Fibroblast of skin of abdomen (primary cell): ENCODE measurements at places on chromosomes 5 and 9.

DNA sequence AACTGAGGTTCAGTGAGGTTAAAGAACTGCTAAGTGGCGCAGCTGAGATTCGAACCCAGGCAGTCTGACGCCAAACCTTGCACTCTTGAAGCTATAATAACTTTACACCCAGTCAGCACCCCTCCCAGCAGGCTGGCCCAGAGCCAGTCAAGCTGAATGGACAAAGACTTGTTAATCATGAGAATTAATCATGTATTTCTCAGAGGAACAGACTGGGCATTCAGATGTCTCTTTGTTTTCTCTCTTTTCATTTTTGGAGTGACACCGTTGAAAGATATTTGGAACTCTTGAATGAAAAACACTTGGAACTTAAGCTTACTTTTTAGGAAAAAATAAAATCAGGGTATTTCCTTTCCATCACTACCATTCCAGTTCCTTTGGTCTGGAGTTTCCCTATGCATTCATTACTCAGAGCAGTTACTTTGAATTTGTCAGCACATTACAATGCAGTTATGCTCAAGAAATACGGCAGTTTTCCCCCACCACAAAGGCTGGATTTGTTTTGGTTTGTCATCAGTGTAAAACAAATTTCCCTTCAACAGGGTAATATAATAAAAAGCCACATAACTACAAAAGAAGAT is 22.6 kb upstream of the MAMDC2 start:
- peak; percentile 91 for DNase-seq

DNA sequence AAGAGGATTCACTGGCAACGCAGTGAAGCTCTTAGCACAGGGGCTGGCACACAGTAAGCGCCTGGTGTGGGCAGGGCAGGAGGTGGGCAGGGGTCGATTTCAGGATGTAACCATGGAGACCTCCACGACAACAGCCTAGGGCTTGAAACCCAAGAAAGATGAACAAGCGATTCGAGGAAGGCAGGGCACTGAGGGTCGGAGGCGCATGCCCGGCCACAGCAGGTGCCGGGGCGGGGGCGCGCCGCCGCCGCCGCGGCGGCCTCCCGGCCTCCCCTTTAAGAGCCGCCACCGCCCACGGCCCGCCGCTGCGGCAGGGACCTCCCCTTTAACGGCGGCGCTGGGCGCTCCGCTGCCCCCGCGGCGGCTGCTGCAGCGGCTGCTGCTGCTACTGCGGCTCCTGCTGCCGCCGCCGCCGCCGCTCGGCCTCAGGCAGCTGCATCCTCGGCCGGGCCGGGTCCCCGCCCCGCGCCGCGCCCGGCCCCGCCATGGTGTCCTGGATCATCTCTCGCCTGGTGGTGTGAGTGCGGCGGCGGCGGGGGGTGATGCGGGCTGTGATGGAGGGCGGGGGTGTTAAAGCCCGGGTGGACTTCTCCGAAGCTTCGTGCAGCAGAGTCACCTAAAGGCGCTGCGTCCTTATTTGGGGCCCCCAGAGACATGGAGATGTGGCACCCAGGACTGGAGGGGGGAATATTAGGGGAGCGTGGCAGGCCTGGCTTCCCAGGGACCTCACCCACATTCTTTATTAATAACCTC is at the start of gene REEP2:
TSS of gene REEP2 (plus strand) at position 334 of the 753 bp plus-strand sequence. CDS start at position 486, 152 bp downstream.
- DNase-seq, result peak; percentile 49

DNA sequence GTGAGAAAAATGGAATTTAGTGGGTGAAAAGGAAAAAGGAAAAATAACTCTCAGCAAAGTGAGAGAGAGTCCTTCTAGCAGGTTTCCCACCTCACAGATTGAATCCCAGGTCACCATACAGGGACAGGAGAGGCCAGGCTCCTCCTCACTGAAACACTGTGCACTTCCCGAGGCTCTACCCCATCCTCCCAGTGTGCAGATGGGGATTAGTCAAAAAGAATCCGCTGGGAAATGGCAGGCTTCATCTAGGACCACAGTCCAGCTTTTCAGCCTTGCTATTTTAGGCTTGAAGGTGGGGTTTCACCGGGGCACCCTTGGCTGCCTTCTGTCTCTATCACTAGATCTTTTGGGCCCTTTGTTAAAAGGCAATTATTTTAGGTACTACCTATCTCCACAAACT is 47.8 kb downstream of the YIPF5 start:
- DNase-seq, result no peak

- no peak for DNase-seq
Observed at GRCh38 chr5:157279605-157280239, 13.8 kb downstream of the CYFIP2 start.

DNA sequence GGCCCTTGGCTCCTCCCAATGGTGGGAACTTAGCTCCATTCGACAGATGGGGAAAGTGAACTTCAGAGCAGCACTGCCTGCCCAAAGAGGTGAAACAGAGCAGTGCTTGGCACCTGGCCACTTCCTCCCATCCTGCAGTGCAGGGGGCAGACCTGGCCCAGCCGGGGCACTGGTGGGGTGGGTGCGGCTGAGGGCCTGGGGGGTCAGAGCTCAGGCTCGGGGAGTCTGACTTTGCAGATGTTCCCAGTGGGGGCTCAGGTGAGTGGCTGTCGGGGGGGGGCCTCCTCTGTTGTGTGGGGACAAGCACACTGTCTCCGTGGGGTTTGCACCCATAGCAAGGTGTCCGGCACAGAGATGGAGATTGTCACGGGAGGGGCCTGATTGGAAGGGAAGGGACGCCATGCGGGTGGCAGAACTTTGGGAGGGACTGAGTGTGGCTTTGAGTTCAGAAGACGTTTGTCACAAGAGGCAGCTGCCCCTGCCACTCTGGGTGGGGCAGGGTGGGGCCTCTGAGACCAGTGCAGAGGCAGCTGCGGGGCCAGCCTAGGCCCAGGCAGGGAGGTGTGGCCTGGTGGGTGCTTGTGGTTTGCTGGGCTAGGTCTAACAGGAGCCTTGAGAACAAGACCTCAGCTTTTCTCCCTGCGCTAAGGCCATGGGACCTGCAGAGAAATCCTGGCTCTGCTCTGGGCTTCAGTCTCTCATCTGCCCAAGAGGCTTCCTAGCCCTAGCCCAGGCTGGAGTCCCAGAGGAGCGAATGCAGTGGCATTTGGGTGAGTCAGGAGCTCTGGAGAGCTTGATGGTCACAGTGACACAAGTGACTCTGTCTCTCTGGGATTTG is 2.5 kb downstream of the MYMK start:
- DNase-seq, result no peak

GRCh38 chr9:132441404-132441803 is 31.4 kb downstream of the CFAP77 start:
- DNase-seq, result no peak

- DNase-seq, result no peak
Observed at GRCh38 chr9:89171693-89172092, 6.9 kb downstream of the SHC3 start.

GRCh38 chr9:16683326-16683725 is 187.1 kb downstream of the BNC2 start:
- DNase-seq, result no peak

- no peak for DNase-seq
Observed at GRCh38 chr9:27792971-27793689, 219.8 kb upstream of the C9orf72 start.

GRCh38 chr5:17412760-17413671 is 85.0 kb upstream of the TAF11L2 start:
- DNase-seq, result no peak

DNA sequence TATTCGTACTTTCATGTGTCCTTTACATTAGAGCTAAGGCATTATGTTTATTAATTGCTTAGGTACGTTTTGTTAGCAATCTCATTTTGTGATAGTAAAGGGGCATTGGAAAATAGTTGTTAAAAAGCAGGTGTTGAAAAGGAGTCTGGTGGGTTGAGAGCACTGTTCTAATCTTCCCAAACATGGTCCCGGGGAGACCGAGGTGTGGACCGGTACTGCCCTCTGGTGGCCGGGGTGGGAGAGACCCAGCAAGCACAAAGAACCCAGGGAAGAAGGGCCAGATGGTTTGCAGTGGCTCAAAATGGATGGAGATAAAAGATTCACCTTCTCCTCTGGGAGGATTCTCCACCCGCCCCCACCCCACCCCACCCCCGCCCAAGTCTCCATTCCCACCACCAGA is 26.1 kb downstream of the IDNK start:
- DNase-seq, result peak; percentile 43

DNA sequence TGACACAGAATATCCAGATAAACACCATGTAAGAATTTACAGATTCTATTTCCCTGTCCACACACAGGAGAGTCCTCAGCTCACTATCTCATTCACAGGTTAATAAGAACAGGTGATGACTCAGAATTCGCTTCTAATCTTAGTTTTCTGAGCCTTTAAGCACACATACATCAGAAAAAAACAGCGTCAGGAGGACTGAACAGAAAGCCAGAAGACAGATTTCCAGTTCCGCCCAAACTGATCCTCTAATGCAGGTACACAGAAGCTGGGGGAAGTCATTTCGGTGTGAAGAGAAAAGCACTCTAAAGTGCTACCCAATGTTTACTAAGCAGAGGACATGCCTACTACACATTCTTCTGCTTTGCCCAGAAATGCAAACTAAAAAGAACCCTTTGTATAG is 1.6 kb downstream of the CEMIP2 start:
- no peak for DNase-seq

DNA sequence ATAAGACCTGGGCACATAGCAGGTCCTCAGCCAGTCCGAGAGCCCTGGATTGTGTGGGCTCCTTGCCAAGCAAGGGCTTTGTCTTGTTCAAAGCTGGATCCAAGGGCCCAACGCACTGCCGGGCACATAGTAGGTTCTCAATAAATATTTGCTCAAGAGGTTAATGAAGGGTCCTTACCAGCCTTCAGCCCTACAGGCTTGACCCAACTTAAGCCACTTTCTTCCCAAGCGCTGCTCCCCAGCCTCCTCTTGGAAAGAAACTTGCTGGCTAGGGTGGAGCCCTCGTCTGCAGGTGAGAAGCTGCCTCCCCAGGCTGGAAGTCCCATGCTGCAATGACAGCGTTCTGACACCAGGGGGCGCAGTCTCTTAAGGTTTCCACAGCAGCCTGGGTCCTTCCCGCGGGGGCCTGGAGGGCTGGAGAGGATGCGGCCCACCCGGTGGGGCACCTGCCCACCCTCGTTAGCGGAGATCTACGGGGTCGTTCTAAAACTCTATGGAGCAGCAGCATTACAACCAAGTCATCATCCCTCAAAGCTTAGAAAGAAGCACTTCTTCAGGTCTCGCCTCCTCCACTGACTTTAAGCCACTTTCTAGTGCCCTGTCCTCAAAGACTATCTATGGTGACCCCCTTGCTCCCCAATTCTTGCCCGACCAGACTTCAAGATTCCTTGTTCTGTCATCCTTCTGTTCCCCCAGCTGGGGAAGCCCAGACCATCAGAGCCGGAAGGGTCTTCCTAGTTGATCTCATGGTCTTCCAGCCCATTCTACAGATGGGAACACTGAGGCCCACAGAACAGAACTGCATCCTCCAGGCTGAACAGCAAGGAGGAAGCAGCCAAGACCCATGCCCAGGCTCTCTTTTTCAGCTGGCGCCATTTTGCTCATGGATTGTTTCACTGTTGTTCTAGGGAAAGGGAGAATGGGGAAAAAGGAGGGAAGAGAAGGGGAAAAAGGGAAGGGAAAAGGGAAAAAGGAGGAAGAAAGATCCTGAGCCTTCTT is 115.4 kb downstream of the LHX2 start:
- peak; percentile 59 for DNase-seq

DNA sequence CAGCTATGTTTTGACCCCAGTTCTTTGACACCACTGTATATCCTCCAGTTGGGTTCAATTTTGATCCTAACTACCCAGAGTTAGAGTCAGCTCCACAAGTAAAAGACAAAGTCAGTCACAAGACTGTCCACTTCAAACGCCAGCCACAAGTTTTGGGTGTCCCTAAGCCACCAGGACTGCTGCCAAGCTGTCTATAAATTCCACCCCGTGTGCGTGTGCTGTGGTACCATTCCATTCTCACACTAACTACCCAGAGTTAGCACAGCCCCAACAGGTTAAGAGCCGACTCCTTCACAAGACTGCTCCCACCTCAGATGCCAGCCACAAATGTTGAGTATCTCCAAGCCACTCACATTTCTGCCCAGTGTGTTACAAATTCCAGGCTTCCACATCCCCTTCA is 56.7 kb downstream of the APC start:
- no peak for DNase-seq

DNA sequence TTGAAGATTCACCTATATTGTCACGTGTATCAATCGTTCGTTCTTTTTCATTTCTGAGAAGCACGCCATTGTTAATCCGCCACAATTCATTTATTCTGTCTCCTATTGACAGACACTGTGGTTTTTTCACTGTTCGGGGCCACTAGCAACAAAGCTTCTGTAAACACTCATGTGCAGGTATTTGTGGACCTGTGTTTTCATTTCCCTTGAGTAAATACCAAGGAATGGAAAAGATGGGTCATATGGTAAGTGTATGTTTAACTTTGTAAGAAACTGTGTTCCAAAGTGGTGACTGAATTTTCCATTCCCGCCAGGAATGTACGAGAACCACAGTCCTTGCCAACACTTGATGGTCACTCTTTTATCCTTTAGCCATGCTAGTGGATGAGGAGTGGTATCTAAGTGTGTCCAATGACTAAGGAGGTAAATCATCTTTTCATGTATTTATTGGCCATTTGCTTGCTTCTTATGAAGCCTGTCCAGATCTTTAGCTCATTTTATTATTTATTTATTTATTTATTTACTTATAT is 10.7 kb downstream of the ABO start:
- DNase-seq, result no peak

- DNase-seq, result no peak
Observed at GRCh38 chr5:176776141-176776865, 34.1 kb upstream of the UNC5A start.

DNA sequence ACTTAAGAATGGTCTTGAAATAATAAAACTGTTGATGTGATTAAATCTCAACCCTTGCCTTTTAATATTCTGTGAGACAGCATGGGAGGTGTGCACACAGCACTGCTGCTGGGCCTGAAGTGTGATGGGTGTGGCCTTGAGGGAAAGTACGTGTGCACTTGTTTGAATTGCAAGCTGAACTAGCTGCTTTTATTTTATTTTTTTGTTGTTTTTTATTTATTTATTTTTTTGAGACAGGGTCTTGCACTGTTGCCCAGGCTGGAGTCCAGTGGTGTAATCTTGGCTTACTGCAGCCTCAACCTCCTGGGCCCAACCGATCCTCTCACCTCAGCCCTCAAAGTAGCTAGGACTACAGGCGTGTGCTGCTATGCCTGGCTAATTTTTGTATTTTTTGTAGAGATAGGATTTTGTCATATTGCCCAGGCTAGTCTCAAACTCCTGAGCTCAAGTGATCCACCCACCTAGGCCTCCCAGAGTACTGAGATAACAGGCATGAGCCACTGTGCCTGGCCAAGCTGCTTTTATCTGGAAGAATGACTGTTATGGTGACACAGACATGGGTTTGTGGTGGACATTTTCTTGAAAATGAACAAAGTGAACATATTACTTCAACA is 58.9 kb downstream of the GPR107 start:
- DNase-seq, result no peak

DNA sequence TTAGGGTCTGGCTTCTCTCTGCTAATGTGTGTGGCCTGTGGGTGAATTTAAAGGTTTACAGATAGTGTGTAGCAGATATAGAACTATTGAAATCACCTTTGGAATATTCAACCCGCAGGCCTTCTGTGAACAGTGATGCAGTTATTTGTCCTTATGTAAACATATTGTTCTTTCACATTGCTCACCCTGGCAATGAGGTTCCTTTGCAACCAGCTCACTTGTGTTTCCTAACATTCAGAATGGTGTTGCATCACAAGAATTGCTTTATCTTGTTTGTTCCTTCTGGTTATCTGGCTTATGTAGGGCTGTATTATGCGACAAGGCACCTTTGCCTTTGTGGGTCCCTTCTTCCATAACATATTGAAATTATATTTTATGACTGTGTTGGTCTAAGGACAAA is 370.3 kb downstream of the NNT start:
- DNase-seq, result no peak
